ENCODE measurements at places on chromosomes 16 and 17.

- DNase-seq: no peak
These were observed 382.0 kb downstream of the GRIN2A start for GRCh38 chr16:9800186-9800738.

- DNase-seq: no peak
These were observed 3.5 kb downstream of the CRHR1 start for GRCh38 chr17:45787656-45788055.

DNA sequence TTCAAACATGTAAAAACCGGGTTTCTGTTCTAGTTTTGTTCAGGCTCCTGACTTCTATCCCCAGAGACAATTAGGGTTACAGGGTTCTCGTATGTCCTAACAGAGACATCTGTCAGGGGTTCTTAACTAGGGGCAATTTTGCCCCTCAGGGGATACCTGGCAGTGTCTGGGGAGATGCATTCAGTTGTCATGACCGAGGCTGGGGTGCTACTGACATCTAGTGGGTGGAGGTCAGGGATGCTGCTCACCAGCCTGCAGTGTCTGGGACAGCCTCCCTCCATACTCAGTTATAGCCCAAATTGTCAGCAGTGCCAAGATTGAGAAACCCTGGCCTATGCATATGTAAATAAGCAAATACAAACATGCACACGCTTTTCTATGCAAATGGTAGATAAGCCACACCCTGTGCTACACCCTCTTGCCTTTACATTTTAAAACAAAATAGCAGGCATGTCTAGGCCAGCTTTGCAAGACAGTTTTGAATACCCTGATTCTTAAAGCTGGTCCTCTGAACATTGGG, 37.4 kb downstream of the CLEC16A start:
- DNase-seq: no peak

- DNase-seq: no peak
These were observed 10.0 kb downstream of the ZNF689 start for GRCh38 chr16:30600215-30600614.

- no peak for DNase-seq
These were observed 20.8 kb upstream of the SLC38A10 start for GRCh38 chr17:81315885-81316391.

- DNase-seq: no peak
These were observed 59.9 kb upstream of the ATF7IP2 start for GRCh38 chr16:10325783-10326543.

- no peak for DNase-seq
These were observed 1540.3 kb downstream of the CDH11 start for GRCh38 chr16:63581570-63581969.

DNA sequence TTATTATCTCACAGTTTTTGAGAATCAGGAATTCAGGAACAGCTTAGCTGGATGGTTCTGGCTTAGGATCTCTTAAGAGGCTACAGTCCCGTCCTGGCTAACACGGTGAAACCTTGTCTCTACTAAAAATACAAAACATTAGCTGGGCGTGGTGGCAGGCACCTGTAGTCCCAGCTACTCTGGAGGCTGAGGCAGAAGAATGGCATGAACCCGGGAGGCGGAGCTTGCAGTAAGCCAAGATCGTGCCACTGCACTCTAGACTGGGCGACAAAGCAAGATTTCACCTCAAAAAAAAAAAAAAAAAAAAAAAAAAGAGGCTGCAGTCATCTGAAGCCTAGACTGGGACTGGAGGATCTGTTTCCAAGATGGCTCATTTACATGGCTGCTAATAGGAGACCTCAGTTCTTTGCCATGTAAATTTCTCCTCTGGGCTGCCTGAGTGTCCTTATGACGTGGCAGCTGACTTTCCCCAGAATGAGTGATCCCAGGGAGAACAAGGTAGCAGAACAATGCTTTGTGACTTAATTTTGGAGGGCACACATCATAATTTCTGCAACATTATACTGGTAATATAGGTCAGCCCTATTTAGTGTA, 95.8 kb upstream of the CORO6 start:
- DNase-seq: no peak

- DNase-seq: no peak
These were observed 31.8 kb downstream of the ZNF750 start for GRCh38 chr17:82808006-82808405.
